ENCODE measurements at places on chromosomes 6 and 20.

GRCh38 chr20:43549416-43550065 is 9.3 kb upstream of the SGK2 start:
- DNase-seq: no peak

DNA sequence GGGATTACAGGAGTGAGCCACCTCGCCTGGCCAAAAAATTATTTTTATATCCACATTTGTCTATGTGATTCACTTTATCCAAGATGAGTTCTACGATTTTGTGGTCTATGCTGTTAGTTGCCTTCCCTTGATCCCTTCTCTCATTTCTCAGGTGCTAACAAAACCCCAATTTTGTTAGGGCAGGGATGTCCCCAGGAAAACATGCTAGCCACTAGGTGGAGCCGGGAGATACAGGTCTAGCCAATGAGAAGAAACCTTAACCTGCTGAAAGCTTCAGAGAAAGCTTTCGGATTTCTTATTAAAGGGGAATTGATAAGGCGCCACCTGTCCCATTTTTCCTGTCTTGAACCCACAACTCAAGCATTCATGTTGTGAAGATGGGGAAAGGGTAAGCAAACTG is 167.4 kb upstream of the OLIG3 start:
- DNase-seq: peak; percentile 13

- no peak for DNase-seq
Measured at GRCh38 chr6:119077643-119078375, 655 bp downstream of the FAM184A start.

DNA sequence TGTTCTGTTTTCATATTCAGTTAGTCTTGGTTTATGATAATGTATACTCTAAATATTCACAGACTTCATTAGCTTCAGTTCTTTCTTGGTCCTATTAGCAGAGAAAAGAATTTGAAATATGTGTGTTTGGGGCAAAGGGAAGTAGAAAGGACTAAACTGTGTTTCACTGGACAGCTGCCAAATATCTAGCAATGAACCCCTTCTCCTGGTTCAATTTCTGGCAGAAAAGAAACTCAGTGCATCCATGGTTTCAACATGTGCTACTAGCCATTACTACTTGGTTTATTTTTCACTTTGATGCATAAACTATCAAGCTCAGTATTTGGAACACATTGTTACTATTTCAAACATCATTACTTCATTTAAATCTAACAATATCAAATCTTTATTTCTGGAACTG is 43.6 kb downstream of the FBXL4 start:
- DNase-seq: peak; percentile 49

GRCh38 chr20:3658716-3659491 is 4.3 kb downstream of the GFRA4 start:
- DNase-seq: no peak
